ENCODE measurements at places on chromosomes 3 and 15. TPM values are rescaled to one million over a fixed set of nuclear protein-coding genes. Genes with fewer than 3 reads are reported as not detected.
A peak's percentile ranks its signal among the peaks of the same experiment; 100 is the strongest.

- DNase-seq, result no peak
Observed at GRCh38 chr15:80495401-80495942, 91.3 kb downstream of the ARNT2 start.

CFAP20DC gene
- 3.4 TPM for polyA plus RNA-seq

DAZL gene
- not detected for polyA plus RNA-seq

GRCh38 chr3:24185738-24186384 lies 240.8 kb downstream of the NR1D2 start:
- peak; percentile 60 for DNase-seq

CLCN2 gene
- 3.1 TPM for polyA plus RNA-seq

SLC28A1 gene
- polyA plus RNA-seq, result not detected

ARHGEF26 gene
- 1.4 TPM for polyA plus RNA-seq

DCUN1D1 gene
- 30.1 TPM for polyA plus RNA-seq

GRCh38 chr15:49989498-49989897 lies 129.5 kb downstream of the ATP8B4 start:
- DNase-seq, result no peak

GRCh38 chr3:76065964-76066363 lies 280.6 kb upstream of the ZNF717 start:
- peak; percentile 45 for DNase-seq

DNA sequence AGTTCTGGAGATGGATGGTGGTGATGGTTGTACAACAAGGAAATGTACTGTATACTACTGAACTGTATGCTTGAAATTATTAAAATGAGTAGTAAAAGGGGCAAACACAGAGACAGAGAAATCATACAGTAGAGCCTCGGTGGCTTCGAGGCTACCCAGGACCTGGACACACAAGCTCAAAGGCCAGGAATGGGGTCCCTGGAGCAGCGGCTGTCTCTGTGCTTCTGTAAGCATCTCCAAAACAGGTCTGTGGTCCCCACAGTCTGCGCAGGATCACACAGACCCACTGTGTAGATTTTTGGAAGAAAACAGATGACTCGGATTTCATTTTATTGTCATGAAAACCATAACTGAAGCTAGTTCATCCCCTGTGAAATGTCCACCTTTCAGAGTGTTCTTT lies 39.7 kb downstream of the PGPEP1L start:
- no peak for DNase-seq

DNA sequence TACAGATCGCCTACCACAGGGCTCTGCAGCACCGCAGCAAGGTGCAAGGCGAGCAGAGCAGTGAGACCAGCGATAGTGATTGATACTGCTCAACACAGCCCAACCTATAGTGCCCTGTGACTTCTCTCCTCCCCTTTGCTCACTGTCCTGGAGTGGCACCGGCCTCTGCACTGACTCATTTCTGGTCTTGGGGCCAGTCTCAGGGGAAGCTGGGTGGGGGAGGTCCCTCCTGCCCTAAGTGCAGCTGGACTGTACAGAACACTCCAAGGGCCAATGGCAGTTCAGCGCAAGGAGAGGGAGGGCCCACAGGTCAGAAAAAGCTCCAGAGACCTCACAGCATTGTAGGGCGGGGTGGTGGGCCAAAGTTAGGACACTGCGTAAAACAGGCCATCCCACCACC lies 2.5 kb upstream of the OGG1 start:
- no peak for DNase-seq

GRCh38 chr3:14539742-14540491 lies at the start of gene GRIP2:
GRIP2 (minus strand) TSS chr3:14540342; CDS start chr3:14540308, 34 bp downstream.
- no peak for DNase-seq

KPNA4 gene
- 25.4 TPM for polyA plus RNA-seq

TAMM41 gene
- 17.5 TPM for polyA plus RNA-seq

All from keratinocyte (primary cell).